ENCODE measurements at places on chromosomes 4 and X. TPM values are rescaled to one million over a fixed set of nuclear protein-coding genes. Genes with fewer than 3 reads are reported as not detected.
A peak's percentile ranks its signal among the peaks of the same experiment; 100 is the strongest.

GRCh38 chr4:168353746-168354145 lies 35.2 kb upstream of the DDX60 start:
- no peak overlapping the region for H3K27ac ChIP-seq
- no peak overlapping the region for H3K4me3 ChIP-seq
- H3K4me1 ChIP-seq = no peaks in the 10 kb centered on the region
- DNase-seq = peak; percentile 9
- no peaks in the 10 kb centered on the region for H3K36me3 ChIP-seq

Gene NAAA
- total RNA-seq = 48.6 TPM

- H3K27ac ChIP-seq = no peak overlapping the region
- H3K27me3 ChIP-seq = no peaks in the 10 kb centered on the region
- DNase-seq = no peak
Measured at GRCh38 chr4:125620066-125620860, 305.5 kb downstream of the FAT4 start.

- H3K4me3 ChIP-seq = no peak overlapping the region
- no peaks in the 10 kb centered on the region for H3K27me3 ChIP-seq
- no peak for DNase-seq
- H3K36me3 ChIP-seq = no peaks in the 10 kb centered on the region
- no peaks in the 10 kb centered on the region for H3K4me1 ChIP-seq
Measured at GRCh38 chrX:111560801-111561200, 49.4 kb downstream of the SERTM2 start.

DNA sequence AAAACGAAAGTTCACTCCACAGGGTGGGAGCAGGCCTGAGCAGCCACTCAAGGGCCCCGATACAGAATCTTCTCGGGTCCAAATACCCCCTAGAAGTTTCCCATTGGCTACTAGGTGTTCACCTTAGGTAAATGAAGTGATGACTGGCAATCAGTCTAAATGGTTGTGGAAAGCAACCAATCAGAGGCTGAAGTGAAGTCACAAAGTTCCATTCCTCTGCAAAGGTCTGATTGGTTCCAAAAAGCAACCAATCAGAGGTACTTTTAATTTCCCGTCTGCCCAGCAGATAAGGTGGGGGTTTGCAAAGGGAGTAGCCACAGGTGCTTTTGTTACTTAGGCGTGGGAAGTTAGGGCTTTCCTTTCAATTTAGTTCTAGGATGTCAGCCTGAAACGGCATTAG lies 58.2 kb upstream of the NKAP start:
- DNase-seq = no peak
- H3K27me3 ChIP-seq = peaks cover 24% of the 10 kb centered on the region
- no peak overlapping the region for H3K4me3 ChIP-seq

GRCh38 chr4:15681067-15681371 lies 608 bp upstream of the FAM200B start:
- peaks cover 10% of the 10 kb centered on the region for H3K36me3 ChIP-seq
- H3K4me3 ChIP-seq = peak overlapping the region; percentile 98
- DNase-seq = no peak
- peak overlapping the region; percentile 85 for H3K27ac ChIP-seq

DNA sequence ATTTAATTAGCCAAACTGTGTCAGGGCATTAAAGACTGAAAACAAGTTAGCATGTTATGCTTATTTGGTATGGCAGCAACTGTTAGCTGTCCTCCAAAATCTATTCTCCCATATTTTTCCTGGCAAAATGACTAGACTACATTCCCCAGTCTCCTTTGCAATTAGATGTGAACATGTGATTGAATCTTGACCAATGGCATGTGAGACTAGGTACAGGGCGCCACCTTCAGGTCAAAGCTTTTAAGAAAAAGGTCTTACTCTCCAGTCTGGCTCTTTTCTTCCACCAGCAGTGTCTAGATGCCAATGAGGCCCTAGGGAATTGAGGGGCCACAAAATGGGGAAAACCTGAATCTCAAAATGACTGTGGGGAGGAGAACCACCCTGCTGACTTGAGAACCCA lies 408.2 kb downstream of the SMARCA1 start:
- peak; percentile 34 for DNase-seq
- H3K27me3 ChIP-seq = no peaks in the 10 kb centered on the region
- no peak overlapping the region for H3K27ac ChIP-seq
- H3K36me3 ChIP-seq = no peaks in the 10 kb centered on the region
- no peaks in the 10 kb centered on the region for H3K4me1 ChIP-seq

Gene ATP7A
- 4.3 TPM for total RNA-seq

DNA sequence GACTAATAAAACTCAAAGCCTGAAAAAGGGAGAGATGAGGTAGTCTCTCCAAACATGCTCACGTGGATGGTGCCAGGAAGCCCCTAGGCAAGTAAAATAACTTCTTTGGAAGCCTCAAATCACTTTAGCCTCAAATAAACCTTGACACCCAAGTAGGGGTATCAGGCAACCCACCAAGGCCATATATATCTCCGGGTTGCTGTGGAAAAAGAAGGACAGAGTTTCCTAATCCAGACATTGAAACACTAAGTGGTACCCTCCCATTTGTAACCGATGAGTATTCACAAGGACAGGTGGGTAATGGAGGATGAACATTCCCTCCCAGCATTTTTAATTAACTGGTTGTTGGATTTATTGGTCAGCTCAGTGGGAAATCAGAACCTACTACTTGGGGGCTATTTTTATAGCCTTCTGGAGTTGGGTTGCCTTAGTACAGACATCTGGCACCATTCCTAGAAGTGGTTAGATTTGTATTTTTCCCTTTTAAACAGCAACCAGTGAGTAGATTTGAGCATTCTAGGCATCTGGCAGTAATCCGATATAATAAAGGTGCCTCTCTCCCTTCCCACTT lies 87.7 kb downstream of the GPC3 start:
- DNase-seq = no peak
- H3K27me3 ChIP-seq = no peaks in the 10 kb centered on the region
- no peak overlapping the region for H3K4me3 ChIP-seq
- no peak overlapping the region for H3K27ac ChIP-seq

DNA sequence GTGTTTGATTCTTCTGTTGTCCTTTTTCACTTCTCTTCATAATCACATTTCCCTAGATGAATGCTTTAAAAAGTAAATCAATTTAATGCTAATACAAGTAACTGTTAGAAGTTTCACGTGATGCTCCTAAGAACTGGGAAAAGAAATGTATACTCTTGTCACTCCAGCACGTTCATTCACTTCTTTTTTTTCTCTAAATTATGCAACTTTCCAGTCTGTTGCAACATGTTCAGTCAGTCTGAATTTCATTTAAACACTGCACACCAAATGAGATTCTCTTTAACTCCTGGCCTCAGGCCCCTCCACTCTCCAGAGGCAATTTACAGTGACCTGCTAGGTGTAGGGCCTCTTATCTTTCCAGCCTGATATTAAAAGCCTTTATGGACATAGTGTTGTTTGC lies 321.9 kb downstream of the HS3ST1 start:
- H3K4me1 ChIP-seq = no peaks in the 10 kb centered on the region
- no peak overlapping the region for H3K4me3 ChIP-seq
- no peak overlapping the region for H3K27ac ChIP-seq
- H3K36me3 ChIP-seq = no peaks in the 10 kb centered on the region
- no peak for DNase-seq

Gene PGRMC1
- 248 TPM for total RNA-seq

DNA sequence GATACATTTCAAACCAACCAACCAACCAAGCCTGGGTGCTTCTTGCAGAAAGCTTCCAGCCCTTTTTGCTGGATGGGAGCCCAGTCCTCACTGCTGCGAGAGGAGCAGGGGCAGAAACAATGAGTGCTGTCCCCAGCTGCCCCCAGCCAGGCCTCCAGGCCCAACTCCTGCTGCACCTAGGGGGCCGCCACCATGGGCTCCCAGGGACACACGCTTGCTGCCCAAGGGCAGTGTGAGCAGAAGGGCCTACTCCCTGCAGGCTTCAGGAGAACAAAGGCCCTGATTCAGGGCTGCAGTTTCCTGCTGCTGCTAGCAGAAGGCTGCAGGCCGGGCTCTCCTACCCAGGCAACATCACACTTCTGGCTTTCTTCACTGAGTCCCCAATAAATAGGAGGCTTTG lies 37.7 kb upstream of the ENPP6 start:
- no peak for DNase-seq
- H3K36me3 ChIP-seq = no peaks in the 10 kb centered on the region
- H3K27me3 ChIP-seq = no peaks in the 10 kb centered on the region

DNA sequence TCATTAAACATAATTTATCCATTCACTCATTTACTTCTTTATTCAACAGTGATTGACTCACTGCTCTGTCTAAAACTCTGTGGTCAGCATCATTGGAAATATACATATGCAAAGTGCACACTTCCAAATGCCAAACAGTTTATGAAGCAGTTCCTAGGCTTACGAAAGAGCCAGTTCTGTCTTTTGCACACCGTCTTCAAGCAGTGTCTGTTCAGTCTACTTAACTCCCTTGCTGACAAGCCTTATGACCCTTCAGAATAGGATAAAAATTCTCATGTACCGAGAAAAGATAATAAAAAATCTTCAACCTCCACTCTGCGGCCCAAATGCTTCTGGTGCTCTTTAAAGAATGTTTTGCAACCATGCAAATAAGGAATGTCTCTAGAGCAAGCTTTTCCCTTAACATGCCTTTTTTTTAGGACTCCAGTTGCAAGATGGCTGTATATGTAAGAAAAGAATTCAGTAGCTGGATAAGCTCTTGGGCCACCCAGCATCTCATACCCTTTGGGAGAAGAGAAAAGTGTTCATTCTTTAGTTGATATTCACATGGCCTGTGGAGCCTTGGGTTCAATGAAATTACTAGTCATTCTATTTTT lies 1037.0 kb upstream of the SLIT2 start:
- DNase-seq = no peak
- H3K4me3 ChIP-seq = no peak overlapping the region
- no peaks in the 10 kb centered on the region for H3K4me1 ChIP-seq
- H3K27me3 ChIP-seq = no peaks in the 10 kb centered on the region
- no peaks in the 10 kb centered on the region for H3K36me3 ChIP-seq

GRCh38 chr4:105805501-105806120 lies 89.7 kb upstream of the NPNT start:
- H3K36me3 ChIP-seq = no peaks in the 10 kb centered on the region
- no peak overlapping the region for H3K27ac ChIP-seq
- H3K4me1 ChIP-seq = no peaks in the 10 kb centered on the region
- no peak for DNase-seq
- no peak overlapping the region for H3K4me3 ChIP-seq

DNA sequence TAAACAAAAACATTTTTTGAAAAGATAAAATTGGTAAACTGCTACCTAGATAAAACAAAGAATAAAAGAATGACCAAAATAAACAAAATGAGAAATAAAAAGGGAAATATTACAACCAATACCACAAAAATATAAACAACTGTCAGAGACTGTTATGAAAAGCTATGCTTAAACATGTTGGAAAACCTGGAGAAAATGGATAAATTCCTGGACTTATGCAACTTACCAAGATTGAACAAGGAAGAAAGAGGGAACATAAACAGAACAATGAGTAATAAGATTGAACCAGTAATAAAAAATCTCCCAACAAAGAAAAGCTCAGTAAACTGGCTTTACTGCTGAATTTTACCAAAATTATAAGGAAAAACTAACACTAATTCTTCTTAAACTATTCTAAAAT lies 518.7 kb downstream of the GRXCR1 start:
- H3K4me3 ChIP-seq = no peak overlapping the region
- H3K4me1 ChIP-seq = no peaks in the 10 kb centered on the region
- no peaks in the 10 kb centered on the region for H3K36me3 ChIP-seq
- no peak for DNase-seq

- H3K27me3 ChIP-seq = no peaks in the 10 kb centered on the region
- no peaks in the 10 kb centered on the region for H3K36me3 ChIP-seq
- H3K27ac ChIP-seq = no peak overlapping the region
- H3K4me1 ChIP-seq = no peaks in the 10 kb centered on the region
Measured at GRCh38 chr4:82528868-82529267, 32.9 kb downstream of the TMEM150C start.

Gene CDS1
- total RNA-seq = 11.2 TPM

Data from PC-3 (cell line).